ENCODE measurements at places on chromosomes 13 and 19.

GRCh38 chr19:43534816-43535761, 2.1 kb downstream of the ZNF575 start:
- DNase-seq = peak; percentile 82

DNA sequence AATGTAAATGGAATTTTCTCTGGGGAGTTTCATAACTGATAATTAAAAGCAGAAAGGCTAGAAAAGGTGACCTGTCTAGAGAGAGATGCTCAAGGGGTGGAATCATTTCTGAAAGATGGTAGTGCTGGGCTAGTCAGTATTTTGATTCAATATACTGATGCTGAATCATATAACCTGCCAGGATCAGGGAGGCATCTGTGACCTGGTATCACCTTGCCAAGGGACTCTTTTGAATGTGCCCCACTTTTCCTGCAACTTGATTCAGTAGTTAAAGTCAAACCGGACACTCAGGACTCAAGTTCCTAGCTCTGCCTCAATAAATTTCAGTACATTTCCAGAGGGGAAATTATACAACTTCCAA, 15.8 kb downstream of the LCP1 start:
- DNase-seq = no peak

DNA sequence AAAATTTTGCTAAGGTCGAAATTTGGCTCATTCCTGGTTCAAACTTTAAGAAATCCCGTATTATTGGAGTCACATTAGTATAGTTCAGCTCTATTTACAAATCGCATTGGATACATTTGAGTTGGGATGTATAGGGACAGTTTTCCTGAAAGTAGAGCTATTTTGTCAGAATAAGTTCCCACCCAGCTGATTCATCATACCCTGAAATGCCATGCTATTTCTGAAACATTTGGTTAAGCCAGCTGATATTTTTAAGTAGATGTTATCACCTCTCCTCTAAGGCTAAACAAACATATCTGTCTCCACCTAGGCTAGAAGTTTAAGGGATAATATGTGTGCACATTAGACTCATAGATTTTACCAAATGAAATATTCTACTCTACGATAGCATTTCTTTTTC, 226.2 kb upstream of the ARGLU1 start:
- no peak for DNase-seq

GRCh38 chr19:36265856-36266374, 51.0 kb downstream of the ZNF146 start:
- DNase-seq = no peak

DNA sequence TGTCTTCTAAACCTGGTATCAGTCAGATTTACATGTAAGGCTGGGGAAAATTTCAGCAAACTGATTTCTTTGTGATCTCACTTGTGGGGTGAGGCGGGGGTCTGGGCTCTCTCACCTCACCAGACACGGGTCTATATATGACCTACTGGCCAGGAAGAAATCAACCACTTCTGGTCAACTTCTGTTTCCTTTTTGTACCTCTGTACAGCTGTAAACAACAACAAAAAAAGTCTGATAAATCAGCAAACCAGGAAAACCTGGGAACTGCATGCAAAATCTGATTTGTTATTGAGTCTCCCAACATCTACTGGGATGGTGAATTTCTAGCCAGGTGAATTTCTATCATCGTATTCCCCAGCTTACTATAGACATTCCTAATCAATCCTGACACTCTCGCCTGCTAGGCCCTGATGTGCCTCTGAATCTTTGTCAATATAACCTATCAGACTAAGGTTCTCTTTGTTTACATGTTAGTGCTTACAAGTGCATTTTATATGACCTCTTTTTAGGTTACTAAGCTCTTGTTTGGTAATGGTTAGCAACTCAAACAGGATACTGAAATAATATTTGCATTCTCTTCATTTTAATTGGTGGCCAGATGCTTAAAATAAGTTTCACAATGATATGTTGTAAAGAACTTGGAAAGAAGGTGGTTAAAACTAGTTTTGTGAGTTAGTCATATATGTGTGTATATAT, 77.7 kb downstream of the LRRC63 start:
- no peak for DNase-seq

DNA sequence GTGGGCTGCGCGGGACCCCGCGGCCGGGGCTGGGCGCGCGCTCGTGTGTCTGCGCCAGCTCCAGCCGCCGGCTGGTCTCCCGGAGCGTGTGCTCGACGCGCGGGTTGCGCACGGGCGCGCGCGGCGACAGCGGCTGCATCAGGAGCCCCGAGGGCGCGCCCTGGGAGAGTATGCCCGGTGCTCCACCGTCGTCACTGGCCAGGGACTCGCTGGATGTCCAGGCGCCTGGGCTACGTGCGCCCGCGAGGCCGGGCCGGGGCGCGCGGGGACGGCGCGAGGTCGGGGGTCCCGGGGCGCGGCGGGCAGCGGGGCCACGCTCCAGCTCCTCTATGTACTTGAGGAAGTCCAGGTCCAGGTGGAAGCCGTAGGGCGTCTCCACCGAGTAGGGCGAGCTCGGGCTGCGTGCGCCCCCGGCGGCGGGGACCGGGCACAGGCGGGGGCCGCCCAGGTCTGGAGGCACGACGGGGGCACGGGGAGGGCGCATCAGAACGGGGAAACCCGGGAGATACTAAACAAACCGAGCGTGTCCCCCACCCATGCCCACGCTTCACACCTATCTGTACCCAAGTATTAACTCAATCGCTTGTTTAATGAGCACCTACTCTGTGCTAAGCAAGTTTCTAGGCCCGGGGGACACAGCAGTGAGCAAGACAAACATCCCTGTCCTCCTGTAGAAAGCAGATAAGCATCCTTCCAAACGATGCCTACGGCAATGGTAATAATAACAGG, 7.6 kb downstream of the KANK3 start:
- DNase-seq = no peak

DNA sequence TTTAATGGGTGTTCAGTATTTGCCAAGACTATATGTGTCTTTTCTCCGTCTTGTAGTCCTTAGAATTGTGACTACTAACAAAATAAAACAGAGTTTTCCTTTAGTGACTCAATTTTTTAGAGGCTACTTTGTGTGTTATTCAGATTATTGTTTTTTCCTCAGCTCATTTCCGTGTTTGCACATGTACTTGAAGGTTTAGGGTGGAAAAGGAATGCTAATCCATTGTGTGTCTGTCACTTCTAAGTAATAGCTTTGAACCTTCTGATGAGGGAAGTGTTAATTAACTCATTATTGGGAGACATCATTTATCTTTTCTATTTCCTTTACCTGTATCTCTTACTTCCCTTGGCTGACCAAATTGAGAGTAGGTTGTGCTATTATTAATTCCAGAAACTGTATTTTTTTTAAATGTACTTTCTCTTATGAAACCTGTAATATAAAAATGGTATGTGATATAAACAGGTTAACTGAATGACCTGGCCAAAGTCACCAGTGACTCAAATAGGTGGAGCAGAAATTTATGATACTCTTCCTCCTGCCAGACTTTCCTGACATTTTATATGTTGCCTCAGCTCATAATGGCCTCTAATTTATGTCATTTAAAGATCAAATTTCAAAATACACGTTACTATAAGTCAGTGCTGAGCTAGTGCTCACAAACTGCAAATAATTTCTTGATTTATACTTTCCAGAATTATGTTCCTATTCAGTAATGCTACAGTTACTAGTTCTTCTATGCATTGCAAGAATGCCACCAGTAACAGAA, 88.8 kb downstream of the LMO7 start:
- DNase-seq = no peak

GRCh38 chr13:80881942-80882445, 541.1 kb upstream of the SPRY2 start:
- DNase-seq = no peak

DNA sequence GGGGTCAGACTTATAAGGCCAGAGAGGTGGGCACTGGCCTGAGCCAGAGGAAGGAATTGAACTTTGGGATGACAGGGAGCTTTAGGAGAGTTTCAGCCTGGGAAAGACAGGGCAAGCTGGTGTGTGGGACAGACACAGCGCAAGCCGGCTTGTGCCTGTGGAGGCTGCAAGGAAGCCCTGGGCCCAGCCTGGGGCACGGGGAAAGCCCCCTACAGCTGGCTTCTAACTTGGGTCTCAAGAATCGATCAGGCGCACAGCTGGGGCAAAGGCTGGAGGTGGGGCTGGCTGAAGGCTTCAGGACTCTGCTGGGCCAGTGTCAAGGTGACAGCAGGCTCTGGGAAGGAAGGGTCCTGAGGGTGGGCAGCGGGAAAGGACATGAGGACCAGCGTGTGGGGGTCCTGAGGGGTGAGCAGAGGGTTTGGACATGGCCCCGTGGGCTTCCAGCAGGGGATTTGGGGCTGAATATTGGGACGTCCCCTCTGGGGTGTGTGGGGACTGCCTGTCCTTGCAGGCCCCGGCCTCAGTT, 3.0 kb downstream of the PTOV1 start:
- DNase-seq = no peak

- DNase-seq = no peak
Observed at GRCh38 chr13:64332048-64332447, 2898.1 kb downstream of the PCDH9 start.

- DNase-seq = peak; percentile 98
Observed at GRCh38 chr19:681029-682019, 5.1 kb downstream of the FSTL3 start.

DNA sequence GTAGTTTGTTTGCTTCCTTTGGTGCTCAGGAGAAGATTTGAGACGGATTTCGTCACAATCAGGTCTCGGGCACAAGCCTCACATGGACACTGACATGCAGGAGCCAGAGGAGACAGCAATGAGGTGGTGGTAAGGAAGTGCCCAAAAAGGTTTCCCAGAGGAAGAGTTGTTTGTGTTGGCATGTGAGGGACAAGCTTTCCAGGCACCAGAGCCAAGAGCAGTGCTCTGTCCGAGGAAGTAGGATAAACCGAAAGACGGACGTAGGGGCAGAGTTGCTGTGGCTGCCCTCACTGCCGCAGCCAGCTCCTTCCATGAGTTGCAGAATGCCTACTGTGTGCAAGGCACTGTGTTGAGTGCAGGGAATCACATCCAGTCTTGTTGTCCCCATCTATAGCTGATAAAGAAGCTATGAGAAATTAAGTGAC, 27.7 kb downstream of the SAE1 start:
- DNase-seq = no peak

- peak; percentile 67 for DNase-seq
Observed at GRCh38 chr13:50208826-50209335, 193.6 kb downstream of the KCNRG start.

- DNase-seq = no peak
Observed at GRCh38 chr13:46620029-46620428, 67.1 kb downstream of the LRCH1 start.

DNA sequence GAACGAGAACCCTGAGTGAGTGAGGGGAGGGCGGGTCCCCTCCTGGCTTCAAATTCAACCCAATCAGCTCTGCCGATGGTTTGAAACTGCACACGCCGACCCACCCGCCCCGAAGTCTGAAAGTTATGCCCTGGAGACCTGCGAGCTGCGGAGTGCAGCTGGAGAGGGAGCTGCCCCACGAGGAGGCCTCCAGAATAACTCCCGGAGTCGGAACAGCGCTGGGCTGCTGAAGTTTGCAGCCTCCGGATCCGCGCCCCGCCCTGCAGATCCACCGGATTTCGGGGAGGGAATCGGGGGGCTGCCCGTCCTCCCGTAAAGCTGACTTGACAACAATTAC, 7.0 kb downstream of the POU4F1 start:
- no peak for DNase-seq

DNA sequence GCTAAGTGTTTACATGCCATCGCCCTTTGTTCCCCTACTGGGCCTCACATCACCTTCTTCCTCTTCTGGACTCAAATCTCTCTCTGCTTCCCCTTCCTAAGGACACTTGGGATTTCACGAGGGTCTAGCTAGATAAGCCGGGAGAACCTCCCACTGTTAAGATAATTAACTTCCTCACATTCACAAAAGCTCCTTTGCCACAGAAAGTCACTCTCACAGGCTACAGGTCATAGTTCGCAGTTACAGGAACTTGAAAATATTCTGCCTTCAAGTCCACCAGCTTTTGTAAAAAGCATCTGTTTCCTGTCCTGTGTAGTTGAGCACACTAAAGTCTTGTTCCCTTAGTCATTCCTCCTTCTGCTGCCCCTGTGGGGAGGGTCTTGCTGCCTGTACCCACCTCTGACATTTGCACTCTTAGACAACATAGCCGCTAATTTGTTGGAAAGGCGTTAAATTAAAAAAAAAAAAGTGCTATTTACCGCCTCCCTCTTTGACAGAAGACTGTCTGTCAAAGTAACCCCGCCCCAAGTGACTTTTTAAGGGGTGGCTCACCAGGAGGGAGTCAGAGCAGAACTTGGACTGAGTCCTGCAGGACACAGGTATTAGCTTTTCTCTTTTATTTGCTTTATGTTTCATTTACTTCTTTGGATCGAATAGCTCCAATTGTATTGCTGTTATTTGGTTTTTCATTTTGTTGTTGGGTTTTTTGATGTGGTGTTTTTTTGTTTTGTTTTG, 26.8 kb upstream of the CEACAM21 start:
- peak; percentile 80 for DNase-seq

- DNase-seq = peak; percentile 62
Observed at GRCh38 chr13:27770809-27771208, 21.5 kb upstream of the GSX1 start.

DNA sequence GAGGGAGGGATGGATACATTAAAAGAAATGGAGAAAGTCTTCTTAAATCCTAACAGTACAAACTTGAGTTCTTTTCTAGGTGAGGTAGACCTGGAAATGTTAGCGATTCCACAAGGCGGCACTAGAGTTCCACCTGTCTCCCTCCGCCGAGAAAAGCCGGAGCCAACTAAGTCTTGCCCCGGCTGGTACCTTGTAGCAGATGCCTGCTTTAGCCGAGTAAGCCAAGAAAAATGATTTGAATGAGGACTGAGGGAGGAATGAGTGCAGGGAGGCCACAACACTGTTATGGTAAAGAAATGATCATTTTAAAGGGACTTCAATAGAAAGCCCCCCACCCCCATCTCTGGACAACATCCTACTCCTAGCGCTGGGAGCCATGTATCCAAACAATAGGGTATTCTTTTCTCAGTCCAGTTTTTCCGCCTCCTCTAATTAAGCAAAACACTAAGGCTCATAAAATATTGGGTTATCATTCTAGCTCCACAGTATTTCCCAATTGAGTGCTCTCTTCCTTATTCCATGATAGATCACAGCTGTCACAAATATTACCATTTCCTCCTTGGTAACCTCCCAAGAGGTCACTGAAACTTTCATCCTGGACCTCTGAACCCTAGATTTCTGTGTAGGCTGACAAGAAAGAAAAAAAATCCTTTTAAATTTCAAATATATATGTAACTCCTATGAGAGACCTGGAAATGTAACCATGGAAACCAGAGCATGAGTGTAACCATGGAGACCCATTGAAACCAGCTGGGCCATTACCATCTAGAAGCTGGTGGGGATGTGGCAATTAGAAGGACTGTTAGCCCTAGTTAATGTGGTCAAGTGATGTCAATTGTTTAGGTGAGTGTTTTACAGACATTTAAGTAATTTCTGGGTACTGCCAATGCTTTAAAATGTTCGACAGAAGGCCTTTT, 58.3 kb downstream of the GPALPP1 start:
- DNase-seq = peak; percentile 93

GRCh38 chr13:33080972-33081590, 64.9 kb downstream of the KL start:
- no peak for DNase-seq

Measured in hematopoietic multipotent progenitor cell treated with erythropoietin and hydrocortisone succinate and interleukin-3 and kit ligand, for 6 days (in vitro differentiated cells).